Hematopoietic multipotent progenitor cell treated with erythropoietin and hydrocortisone succinate and interleukin-3 and kit ligand, for 17 days (in vitro differentiated cells): ENCODE measurements at places on chromosomes 5 and 9.

- no peak for DNase-seq
Observed at GRCh38 chr5:114387433-114387832, 25.6 kb downstream of the KCNN2 start.

GRCh38 chr9:130029223-130029973 lies 13.6 kb downstream of the FNBP1 start:
- DNase-seq, result no peak

GRCh38 chr9:114743446-114743845 lies 61.5 kb upstream of the TEX48 start:
- no peak for DNase-seq

- DNase-seq, result no peak
Observed at GRCh38 chr5:9785751-9786150, 155.6 kb upstream of the TAS2R1 start.

GRCh38 chr9:69925452-69925851 lies 104.8 kb downstream of the CFAP95 start:
- DNase-seq, result no peak

DNA sequence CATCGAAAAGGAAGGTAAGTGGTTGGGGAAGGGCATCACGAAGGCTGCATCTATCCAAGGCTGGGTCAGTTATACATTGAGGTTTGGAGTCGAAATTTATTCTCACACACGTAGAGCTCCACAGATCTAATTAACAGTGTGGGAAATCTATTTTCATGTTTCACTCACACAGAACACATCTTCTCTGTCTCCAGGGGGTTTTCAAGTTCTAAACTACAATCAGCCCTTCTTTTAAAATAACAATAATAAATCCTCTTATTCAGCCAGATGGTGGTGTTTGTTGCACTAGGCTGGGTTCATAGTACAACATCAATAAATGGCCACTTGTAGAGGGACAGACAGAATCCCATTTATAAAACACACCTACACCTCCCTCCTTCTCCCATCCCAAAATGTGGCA lies 174.5 kb upstream of the KLF9 start:
- DNase-seq, result no peak

GRCh38 chr5:177442066-177442826 lies 4.4 kb upstream of the PRR7 start:
- no peak for DNase-seq

GRCh38 chr9:133991964-133992779 lies at the start of gene VAV2:
TSS of gene VAV2 (minus strand) at chr9:133992324. CDS start at chr9:133992278, 46 bp downstream.
- DNase-seq, result no peak

DNA sequence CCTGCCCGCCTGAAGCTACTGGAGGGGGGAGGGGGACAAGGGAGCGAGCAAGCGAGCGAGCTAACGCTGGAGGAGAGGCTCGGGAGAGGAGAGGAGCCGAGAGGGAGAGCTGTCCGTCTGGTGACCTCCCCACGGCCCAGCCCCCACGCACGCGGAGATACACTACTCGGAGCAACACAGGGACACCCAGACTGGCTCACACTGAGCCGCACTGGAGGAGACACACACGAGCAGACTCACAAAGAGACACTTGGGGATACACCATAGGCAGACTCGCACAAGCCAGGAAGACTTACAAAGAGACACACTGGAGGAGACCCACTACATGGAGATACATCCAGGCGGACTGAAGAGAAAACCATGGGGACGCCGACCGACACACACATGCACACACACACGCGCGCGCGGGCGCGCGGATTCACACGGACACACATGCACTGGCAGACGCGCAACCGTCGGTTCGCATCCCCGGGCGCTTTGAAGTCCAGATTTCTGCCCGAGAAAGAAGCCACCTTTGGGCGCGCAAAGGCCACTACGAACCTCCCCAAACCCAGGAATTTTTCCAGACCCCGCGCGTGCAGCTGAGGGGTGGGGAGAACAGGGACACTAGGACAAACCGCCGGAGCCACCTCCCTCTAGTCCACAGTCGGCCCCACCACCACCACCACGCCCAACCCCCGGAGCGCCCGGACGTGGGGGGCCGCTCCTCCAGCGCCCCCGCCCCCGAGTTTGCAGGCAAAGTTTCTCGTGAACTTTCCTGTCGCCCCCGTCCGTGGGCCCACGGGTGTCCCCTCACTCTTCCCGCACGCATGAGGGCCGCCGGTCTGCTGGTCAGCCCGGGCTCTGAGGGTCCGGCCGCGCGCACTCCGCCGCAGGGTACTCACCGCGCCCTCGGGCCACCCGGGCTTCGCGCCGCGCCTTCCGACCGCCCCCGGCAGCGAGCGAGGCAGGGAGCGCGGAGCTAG lies 571 bp downstream of the CNTFR start:
- no peak for DNase-seq

GRCh38 chr9:105693435-105694189 lies 729 bp upstream of the TMEM38B start:
- DNase-seq, result no peak

DNA sequence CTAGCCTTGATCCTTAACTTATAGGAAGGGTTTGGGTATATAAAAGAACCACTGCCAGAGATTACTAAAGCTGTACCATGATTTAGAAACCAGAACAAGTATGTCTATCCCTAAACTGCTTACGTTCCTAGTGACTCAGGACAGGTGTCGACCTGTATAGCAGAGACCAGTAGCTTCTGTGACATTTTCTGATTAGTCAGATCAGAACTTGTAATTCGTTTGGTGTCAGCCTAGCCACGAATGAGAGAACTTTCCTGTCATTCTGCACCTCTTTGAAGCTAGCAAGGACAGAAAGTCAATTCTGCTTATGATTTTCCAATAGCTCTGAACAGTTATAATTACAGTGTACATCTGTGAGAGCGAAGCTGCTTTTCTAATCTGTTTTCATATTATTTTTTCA lies 39.5 kb downstream of the PRKACG start:
- DNase-seq, result peak; percentile 67

DNA sequence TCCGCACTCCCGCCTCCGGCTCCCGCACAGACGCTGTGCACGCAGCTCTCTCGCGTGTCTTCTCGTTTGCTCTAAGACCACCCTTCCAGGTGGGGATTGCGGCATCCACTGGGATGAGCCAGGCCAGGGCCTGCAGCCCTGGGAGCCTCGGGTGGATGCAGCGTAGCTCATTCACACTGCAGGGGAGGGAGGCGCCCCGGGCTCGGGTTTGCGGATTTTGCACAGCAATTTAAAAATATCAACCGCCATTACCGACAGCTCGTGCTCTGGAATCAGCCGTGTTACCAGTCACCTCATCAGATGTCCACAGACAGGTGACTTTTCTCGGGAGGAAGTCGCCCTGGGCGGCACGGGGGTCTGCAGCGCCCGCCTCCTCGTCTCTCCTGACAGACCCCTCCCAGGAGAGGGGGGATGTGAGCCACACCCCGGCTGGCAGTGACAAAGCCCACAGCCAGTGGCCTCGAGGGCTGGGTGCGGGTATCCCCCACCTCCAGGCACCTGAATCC lies 20.8 kb upstream of the SLC6A3 start:
- no peak for DNase-seq

DNA sequence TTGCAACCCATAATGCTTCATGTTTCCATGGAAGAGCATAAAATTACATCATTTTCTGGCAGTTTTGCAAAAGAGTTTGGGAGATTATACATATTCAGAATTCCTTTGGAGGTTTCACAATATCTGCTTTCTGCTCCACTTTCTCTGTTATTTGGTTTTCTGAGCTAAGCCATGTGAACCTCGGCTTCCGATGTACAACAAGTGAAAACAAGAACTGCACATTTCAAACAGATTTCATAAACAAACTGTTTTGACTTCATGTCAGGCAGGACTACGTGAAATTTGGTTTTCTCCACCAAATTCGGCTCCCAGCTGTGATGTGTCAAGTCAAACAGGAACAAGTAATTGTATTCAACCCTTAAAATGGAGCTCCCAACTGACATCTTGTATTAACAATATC lies 609.8 kb downstream of the IRX1 start:
- no peak for DNase-seq

- DNase-seq, result no peak
Observed at GRCh38 chr9:33419708-33420303, 17.4 kb upstream of the AQP7 start.

- no peak for DNase-seq
Observed at GRCh38 chr9:4139196-4139595, 160.7 kb downstream of the GLIS3 start.

DNA sequence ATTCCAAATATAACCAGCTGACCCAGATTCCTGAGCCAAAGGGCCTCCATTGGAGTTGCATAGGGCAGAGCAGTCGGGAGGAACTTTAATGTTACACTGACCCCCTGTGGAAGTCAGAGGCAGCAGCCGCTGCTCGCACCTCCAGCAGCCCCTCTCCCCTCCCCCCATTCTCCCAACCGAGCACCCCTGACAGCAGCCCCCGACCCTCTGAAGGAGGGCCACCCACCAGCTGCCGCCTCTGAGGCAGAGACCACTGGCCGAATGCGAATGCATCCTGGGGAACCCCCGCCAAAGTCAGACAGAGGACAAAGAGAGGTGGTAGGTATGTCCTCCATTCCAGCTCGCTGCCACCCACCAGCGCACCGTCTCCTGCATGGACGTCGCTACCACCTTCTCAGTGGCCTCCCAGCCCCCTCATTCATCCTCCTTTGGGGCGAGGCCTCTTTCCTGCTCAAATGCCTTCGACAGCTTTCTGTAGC lies 231.0 kb downstream of the CDK5RAP2 start:
- no peak for DNase-seq

GRCh38 chr9:105232207-105232606 lies 12.2 kb upstream of the SLC44A1 start:
- no peak for DNase-seq

- no peak for DNase-seq
Observed at GRCh38 chr9:13990331-13990730, 323.6 kb downstream of the NFIB start.

DNA sequence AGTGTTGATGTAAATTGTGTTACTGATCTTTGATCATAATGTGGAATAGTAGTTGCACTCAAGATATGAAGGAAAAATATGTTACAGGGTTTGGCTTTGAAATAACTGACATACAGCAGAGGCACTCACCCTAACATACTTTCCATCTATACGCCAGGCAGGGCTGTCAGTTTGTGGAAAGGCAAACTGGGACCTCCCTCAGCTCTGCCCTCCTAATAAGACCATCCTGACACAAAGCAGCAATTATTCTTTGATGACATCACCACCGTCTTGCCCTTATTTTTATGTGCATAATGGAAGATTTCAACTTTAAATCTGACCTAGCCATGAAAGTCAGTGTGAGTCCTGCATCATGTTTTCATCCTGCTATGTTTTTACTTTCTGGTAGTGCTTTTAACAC lies 42.9 kb downstream of the ITGA1 start:
- DNase-seq, result no peak

GRCh38 chr5:113063927-113064326 lies 87.3 kb downstream of the DCP2 start:
- no peak for DNase-seq

DNA sequence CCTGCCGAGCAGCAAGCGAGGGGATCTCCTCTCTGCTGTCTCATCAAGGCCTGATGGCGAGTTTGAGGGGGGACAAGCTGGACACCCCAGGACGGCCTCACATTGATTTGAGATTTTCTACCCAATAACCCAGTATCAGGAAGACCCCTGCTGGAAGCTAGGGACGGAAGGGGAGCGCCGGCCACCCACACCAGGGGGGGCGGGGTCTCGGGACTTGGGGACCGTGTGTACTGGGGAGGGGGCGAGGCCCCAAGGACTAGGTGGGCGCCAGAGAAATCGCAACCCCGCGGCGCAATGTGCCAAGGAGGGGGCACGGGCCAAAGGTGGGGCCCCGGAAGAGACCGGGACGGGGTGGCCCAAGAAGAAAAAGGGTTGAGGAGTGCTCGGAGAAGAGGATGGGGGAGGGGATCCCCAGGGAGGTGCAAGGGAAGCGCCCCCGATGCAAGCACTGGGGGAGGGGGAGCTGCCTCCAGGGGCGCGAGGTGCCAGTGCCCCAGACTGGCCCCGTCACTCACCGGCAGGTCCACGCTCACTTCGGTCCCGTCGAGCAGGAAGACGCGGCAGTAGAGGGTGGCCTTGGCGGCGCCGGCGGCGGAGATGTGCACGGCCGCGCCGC lies 1.1 kb downstream of the EPB41L4B start:
- DNase-seq, result no peak

DNA sequence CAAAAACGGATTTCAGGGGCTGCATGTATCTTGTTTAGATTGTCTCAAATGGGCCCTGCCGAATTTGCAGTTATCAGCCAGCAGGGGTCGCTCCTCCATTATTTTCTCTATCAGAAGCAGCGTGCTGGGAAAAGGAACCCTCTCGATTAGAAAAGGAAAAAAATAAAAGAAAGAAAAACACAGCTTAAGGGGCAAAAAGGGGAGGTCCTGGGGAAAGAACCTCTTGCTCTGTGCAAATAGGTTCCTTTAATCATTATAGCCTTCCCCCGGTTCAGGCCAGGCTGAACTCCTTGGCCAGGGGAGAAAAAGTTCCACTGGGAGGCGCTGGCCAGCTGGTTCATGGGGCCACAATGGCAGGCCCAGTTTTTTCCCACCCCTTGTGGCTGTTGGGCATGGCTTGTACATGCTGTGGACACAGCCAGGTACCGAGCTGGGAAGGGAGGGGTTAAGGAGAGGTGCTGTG lies 25.0 kb upstream of the CAPSL start:
- DNase-seq, result peak; percentile 8

DNA sequence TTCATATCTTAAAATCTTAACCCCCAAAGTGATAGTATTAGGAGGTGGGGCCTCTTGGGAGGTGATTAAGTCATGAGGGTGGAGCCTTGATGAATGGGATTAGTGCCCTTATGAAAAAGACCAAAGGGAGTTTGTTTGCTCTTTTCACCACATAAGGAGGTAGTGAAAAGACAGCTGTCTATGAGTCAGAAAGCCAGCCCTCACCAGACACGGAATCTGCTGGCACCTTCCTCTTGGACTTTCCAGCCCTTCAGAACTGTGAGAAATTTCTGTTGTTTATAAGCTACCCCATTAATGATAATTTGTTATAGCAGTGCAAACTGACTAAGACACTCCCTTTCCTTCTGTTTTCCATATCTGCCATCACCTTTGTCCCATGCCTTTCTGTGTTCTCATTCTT lies 20.8 kb downstream of the IFNB1 start:
- no peak for DNase-seq

DNA sequence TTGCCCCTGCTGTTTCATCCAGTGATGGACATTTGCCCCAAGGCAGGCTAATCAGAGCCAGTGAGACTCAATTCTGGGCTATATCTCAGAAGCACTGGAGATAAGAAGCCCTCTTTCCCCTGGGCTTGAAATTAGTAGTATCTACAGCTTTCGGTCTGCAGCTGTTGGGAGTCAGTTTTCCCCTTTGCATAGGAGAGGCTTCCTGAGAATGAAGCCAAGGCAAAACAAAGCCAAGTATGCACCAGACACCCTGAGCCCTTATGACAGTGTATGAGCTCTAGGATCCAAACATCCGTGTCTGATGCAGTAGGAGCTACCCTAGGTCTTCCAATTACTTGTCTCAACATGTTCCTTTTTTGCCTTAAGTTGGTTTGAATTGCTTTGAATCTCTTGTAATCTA lies 79.2 kb upstream of the PANK3 start:
- DNase-seq, result no peak

- no peak for DNase-seq
Observed at GRCh38 chr9:130806327-130806716, 28.7 kb upstream of the ABL1 start.

- DNase-seq, result no peak
Observed at GRCh38 chr9:108166519-108166918, 677.0 kb upstream of the KLF4 start.
